ENCODE measurements at places on chromosomes 3 and 15.

DNA sequence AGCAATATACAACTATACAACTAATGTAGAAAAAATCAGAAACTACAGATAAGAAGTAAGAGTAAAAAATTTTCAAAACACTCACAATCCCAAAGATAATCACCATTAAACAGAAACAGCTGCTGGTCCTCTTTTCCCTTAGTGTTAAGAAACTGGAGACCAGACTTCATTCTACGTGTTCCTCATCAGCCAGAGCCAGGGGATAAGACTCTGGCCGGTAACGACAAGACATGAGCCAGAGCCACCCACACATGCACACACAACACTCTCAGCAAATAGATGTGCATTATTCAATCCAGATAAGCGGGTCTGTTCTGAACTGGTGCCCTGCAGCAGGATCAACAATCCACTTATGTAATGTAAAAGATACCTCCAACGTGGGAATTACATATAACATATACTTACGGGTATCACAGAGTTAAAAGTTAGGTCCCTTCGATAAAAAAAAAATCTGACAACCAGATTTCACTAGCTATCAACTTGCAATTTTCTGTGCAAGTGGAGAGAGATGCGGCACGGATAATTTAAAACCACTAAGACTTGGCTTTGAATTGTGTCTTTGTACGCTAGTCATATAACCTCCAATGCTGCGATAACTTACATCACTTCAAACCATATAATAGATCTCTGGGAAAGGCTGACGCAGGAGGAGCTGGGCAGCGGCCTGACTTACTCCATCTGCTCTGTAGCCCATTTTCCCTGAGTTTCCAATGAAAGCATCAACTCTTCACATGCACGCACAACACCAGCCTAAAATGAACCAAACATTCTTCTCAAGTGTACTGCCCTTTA is 17.8 kb downstream of the PRICKLE2 start:
- no peak for DNase-seq

DNA sequence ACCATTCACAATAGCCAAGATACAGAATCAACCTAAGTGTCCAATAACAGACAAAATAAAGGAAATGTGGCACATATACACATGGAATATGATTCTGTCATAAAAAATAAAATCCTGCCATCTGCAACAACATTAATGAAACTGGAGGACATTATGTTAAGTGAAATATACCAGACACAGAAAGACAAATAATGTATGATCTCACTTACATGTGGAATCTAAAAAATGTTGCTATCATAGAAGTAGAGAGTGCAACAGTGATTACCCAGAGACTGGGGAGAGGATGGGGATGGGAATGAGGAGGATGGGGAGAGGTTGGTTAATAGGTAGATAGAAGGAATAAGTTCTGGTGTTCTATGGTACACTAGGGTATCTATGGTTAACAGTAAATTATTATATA is 28.7 kb downstream of the MRPL3 start:
- no peak for DNase-seq

- DNase-seq = no peak
These were observed 647.7 kb downstream of the ZPLD1 start for GRCh38 chr3:103082501-103082900.

- DNase-seq = no peak
These were observed 419.2 kb downstream of the OCA2 start for GRCh38 chr15:27679731-27680471.

DNA sequence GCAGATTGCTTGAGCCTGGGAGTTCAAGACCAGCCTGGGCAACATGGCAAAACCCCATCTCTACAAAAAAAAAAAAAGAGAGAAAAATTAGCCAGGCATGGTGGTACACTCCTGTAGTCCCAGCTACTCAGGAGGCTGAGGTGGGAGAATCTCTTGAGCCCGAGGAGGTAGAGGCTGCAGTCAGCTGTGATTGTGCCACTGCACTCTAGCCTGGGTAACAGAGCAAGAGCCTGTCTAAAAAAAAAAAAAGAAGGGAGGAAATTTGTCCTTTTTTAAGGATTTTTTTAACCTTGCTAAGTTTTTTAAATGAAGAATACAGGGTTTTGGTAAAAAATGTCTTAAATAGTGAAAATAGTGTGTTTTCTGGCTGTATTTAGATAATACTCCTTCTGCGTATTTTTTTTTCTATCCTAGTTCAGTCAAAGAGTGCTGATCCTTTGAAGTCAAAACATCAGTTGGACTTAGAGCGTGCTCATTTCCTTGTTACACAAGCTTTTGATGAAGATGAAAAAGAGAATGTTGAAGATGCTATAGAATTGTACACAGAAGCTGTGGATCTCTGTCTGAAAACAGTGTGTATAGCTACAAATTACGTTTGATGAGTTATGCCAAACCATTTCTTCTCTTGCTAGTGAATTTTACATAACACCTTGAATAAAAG is 11.1 kb downstream of the CAPN7 start:
- DNase-seq = no peak

DNA sequence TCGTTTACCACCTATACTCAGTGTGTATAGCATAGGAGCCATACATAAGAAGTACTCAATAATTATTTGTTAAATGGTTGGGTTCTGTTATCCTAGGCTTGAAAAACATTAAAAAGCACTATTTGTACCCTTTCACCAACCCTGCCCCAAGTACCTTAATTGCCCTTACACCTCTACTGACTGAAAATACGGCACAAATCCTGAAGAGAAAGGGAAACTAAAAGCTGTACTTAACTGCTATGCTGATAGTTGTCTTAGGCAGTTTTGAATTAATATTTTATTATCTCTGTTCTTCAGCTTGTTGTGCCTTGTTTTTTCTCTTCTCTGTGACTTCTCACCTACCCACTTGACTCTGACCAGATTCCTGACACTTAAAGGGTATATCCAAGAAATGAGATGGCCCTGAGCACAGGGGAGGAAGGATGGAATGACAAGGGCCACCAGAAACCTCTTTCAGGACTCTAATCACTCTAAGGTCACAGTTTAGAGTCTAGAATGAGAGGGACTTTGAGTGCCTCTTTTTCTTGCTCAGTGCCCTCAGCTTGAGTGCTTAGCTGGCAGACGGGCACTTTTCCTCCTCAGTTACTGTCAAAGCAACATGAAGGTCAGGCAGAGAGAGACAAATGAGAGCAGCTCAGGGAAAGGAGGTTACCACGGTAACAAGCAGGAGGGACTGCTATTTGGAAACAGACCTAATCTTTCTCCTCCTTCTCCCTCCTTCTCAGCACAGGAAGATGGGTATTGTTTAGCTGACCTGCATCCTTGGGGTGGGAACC is 136.5 kb downstream of the ZNF609 start:
- DNase-seq = no peak

DNA sequence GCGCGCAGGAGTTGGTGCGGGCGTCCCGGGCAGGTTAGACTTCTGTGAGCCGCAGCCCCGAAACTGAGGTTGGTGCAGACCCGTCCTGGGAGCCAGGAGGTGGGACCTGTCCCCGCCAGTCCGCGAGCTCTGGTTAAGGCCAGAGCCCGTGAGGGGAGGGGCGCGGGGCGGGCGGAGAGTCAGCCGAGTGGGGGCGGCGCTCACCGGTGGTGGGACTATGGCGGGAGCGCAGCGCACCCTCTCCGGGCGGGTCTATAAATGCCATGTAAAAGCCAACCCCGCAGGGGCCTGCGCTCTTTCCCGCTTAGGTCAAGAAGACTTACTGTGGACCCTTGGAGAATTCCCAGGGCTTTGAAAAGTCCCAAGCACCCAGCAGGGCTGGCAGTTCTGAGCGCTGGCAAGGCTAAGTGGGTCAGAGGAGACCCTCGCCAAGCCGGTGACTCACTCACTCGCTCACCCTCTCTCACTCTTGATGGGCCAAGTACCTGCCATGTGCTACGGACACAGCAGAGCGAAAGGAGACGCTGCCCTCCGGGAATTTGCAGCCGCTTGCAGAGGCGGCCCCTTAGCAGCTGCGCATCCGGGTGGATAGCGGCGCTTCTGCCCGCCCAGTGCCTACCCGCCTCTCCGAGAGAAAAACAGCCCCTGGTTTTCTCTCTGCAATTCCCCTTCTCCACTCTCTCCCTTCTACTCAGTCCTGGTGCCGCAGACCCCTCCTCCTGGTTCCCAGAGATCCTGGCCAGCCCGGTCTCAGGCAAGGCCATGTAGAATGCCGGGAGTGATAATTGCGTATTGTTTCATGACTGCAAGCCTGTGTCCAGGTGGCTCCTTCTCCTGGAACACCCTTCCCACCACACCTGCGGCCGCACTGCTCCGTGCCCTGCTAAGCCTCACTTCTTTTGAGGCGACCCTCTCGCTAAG is at the start of gene ALDH1L1:
TSS of gene ALDH1L1 (minus strand) at position 110 of the 921 bp plus-strand sequence. CDS start 19,607 bp downstream, outside the sequence.
- DNase-seq = no peak

DNA sequence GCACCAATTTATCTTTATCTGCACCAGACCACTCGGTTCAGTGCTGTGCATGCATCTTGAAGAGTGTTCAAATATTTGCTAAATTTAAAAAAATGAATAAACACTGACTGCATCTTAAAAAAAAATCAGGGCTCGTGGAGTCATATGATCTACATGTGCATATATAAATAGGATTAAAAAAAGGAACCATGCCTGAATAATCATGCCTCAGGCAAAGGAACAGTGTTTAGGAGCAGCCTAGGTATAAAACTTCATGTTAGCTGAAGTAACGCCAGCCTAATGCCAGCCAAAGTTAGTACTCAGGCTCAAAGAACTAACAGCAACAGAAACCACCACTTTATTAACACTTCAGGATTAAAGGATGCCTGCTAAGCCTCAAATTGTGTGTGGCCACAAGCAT is 9.5 kb downstream of the ABCC5 start:
- no peak for DNase-seq

DNA sequence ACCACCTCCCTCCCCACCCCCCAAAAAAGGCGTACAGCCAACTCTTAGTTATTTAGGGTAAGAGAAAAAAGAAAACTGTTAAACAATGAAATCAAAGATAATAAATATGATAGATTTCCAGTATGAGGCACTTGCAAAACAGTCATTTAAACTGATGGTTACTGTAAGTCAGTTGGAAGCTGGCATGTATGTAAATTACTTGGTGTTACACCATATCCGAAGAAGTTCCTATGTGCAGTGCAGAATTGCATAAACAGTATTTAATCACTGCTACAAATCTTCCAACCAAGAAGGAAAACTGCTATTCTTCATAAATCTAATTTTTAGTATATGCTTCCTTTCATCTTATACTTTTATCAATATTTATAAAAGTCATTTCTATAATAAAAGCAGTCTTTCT is 62.0 kb downstream of the LEO1 start:
- DNase-seq = no peak

DNA sequence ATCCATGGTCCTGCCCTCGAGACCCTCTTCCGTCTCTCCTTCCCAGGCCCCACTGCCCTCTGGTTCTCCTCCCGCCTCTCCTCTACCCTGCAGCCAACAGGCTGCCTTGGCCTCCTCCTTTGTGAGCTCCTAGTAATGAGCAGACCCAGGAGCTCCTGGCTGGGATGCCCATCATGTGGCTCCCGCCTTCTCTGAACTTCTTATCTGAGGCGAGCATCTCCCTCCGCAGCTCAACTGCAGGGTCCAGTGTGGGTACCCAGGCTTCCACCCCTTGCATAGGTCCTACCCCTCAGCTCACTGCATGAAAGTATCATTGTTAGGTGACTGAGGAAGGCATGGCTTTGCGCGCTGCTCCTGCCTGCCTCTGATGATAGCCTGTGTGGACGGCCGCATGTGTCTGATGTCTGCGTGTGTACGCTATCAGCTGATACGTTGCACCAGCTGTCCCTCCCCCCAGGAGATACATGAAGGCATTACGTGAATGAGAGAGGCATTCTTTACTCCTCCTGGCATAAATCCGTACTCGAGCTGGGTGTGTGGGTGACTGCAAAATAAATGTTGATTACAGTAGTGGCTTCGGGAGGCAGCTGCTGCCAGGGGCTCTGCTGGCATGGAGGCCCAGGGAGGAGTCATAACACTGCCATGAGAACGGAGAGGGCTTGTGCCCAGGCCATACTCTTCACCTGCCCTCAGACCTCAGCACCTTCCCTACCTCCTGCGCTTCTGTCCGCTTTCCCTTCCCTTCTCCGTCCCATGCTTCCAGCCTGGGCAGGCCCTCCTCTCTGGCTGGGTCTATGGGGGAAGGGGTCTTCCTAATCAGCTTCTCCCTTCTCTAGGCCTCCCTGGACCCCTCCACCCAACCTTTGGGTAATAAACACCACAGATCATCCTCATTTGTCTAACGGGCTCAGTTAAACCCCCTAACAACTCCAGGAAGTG is 48.8 kb downstream of the ZNF710 start:
- no peak for DNase-seq

GRCh38 chr3:187122261-187122660 is 17.0 kb downstream of the RPL39L start:
- no peak for DNase-seq

GRCh38 chr3:38800511-38800910 is 15.5 kb downstream of the SCN10A start:
- no peak for DNase-seq

DNA sequence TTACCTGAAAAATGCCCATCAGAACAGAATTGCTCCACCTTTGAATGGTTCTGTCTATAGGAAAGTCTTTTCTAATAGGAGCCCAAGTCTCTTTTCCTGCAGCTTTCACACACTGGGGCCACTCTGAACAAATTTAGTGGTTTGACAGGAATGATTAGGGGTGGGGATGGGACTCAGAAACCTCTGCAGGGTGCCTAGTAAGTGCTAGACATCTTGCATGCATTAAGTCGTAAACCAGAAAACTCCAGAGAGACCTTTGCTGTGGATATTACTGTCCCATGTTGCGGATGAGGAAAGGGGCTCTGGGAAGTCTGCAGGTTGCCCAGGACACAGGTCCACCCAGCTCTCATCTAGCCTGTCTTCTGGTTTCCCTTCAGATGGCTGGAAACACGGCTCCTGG is 189.7 kb downstream of the OPA1 start:
- DNase-seq = no peak

GRCh38 chr3:153820035-153820434 is 301.2 kb upstream of the ARHGEF26 start:
- no peak for DNase-seq

DNA sequence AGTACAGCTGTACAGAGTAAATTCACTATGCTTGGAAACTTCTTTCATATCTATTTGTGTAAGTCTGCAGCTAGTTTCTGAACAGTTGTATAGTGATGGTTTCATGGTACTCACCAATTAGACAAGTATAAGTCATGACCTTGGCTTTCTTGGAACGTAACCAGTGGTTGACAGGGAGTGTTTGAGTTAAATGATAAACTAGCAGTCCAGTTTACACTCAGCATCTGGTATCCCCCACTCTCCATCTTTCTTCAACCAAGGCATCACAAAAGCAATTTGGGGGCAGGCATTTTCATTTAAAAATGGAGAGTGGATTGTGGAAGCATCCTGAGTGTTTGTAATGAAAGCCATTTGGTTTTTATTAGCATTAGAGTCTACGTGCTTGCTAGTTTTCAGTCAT is 26.0 kb downstream of the MME start:
- no peak for DNase-seq

DNA sequence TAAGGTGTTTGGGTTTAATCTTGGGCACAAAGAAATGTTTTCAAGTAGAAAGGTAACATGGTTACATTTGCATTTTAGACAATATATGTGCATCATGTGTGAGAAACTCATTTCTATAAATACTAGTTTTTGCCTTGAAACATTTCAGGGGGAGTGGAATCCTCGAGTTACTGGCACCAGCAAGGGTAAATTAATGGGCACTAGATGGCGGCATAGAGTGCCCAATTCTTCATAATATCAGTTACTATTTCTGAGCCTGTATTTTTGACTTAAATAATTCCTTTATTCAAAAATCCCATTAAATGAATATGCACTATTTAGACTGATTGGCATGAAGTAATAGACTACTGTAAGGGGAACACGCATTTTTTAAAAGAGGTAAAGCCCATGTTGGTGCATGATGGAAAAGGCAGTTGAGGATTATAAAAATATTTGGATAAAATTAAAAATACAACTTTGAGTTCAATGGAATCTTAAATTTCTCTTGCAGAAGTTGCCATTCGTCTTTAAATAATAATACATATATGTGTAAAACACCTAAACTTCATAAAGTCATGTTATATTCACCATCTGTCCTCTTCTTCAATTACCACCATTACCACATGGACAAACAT is 106.3 kb downstream of the ZBTB20 start:
- DNase-seq = peak; percentile 3

All from stimulated activated CD4-positive, alpha-beta T cell treated with anti-CD3 and anti-CD28 coated beads, Interleukin-12 subunit alpha, Interleukin-12 subunit beta, amount 100 ng/mL, for 48 hours (primary cell).